ENCODE measurements at places on chromosomes 7 and 10.

DNA sequence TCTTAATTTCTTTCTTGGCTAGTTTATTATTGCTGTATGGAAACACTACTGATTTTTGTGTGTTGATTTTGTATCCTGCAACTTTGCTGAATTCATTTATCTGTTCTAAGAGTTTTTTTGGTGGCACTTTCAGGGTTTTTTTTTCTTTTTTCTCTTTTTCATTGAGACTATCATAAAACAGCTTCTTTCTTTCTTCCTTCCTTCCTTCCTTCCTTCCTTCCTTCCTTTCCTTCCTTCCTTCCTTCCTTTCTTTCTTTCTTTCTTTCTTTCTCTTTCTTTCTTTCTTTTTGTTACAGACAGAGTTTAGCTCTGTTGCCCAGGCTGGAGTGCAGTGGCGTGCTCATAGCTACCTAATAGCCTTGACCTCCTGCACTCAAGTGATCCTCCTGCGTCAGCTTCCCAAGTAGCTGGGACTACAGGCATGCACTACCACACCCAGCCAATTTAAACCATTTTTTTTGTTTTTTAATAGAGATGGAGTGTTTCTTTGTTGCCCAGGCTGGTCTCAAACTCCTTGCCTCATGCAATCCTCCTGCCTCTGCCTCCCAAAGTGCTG lies 72.3 kb downstream of the ZNF503 start:
- DNase-seq, result no peak

DNA sequence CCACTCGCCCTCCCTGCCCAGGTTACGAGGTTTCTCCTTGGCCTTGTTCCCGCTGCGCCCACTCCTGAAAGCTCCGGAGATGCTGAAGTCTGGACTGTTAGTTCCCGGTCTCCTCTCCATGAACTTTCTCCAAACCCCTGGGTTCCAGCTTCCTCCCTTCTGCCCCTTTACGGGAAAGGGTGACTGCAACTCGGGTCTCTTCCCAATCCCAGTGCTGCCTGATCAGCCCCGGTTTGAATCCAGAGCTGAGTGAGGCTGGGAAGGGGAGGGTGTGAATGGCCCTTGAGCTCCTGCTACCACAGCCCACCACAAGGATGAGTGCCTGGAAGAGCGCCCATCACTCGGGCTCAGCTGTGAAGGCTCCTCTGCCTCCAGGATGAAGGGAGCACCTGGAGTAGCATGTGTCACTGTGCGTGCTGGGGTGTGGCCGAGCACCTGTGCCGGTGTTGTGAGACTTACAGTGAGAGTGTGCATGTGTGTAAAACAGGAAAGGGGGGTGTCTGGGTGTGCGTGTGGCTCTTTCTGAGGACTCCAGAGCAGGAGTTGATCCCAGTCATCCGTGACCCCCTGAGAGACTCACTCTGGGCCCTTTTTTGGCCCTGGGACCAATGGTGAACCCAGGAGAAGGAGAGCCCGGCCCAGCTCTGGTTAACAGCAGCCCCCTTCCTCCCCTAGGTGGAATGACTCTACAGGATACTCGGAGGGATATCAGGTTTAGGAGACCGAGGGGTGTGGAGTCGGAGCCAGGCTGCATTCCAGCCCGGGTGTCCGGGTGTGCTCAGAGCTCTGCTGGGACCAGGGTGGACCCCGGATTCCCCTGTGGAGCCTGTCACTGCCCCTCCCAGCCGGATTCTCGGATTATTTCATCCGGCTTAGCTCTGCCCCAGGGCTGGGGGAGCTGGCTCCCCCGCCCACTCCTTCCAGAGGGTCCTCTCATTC lies 1.1 kb upstream of the ZNF467 start:
- peak; percentile 53 for DNase-seq

DNA sequence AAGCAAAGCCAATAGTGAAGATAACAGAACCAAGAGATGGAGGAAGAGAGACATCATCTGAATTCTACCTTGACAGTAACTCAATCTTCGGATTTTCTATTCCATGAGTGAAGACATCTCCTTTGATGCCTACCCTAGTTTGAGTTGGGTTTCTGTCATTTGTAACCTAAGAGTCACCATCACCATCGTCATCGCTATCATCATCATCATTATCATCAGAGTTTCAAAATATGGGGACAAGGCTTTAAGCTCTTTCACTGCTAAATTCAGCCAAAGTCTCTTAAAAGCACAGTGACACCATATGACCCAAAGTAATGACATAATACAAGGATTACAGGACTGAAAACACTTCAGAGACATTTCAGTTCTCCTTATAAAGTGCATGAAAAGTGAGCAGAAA lies 57.2 kb downstream of the NEBL start:
- DNase-seq, result no peak

- no peak for DNase-seq
Measured at GRCh38 chr7:40800771-40801170, 666.0 kb downstream of the SUGCT start.

DNA sequence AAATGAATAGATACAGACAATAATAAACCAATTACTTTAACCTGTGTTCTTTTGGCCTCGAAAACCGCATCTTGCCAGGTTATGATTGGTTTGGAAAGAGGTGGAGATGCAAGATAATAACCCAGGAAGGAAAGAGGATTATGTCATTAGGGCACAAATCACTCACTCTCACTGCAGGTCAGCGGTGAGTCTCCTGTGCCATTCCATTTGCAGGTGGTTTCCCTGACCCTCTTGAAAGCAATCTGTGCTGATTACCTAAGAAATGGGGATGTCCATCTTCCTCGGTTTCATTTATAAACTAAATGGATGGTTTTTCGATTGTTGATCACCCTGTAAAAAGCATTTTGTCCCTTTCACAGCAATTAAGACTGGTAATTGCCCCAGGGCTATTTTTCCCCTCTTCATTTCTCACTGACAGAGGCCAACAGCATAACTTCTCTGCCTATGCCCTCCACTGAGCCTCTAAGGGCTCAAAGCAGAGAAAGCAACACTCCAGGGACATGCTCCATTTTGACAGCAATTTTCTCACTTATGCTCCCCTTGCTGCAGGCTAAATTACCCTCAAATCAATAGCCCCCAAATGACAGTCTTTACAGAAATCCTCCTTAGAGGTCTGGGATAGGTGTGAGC lies 257.5 kb downstream of the IPMK start:
- DNase-seq, result no peak

- DNase-seq, result peak; percentile 28
Measured at GRCh38 chr7:3461923-3462322, 160.9 kb downstream of the SDK1 start.

DNA sequence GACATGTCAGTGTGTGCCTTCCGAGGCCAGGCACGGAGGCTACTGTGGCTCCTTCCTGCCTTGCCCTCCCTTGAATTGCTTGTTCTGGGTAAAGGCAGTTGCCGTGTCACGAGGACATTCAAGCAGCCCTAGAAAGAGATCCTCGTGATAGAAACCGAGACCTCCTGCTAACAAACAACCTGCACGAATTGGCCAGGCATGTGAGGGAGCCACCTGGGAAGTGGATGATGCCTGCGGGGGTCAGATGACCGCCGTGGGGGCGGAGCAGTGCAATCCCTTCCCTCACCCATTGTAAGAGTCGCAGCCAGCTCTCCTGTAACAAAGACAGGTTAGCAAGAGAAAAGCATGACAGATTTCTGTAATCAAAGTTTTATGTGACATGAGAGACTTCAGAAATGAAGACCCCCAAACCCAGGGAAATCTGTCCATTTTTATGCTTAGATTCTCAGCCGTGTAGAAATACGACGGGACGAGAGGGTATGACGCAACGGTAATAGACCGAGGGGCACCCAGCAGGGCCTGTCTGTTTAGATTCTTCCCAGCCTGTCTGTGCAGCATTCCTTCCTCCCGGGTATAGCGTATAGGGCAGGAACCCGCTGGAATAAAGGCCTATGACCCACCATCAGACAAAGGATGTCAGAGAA lies 241.7 kb downstream of the GATA3 start:
- no peak for DNase-seq

DNA sequence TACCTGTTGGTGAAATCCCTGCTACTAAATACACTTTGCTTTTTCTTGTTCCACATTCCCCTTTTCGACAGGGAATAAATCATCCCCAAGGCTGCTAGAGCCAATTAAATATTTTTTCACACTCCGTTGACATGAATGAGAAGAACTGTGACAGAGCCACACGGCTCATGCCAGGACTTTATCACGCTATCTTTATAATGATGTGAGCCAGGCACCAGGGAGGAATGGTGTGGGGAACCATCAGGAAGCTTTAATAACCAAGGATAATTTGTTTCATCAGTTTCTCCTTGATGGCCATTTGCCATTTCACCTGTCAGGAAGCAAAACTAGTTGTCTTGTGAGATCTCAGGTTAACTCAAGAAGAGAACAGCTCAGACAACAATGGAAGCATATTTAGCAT lies 193.0 kb upstream of the C7orf33 start:
- no peak for DNase-seq

GRCh38 chr10:18340496-18341051 lies 200.3 kb downstream of the CACNB2 start:
- DNase-seq, result no peak

DNA sequence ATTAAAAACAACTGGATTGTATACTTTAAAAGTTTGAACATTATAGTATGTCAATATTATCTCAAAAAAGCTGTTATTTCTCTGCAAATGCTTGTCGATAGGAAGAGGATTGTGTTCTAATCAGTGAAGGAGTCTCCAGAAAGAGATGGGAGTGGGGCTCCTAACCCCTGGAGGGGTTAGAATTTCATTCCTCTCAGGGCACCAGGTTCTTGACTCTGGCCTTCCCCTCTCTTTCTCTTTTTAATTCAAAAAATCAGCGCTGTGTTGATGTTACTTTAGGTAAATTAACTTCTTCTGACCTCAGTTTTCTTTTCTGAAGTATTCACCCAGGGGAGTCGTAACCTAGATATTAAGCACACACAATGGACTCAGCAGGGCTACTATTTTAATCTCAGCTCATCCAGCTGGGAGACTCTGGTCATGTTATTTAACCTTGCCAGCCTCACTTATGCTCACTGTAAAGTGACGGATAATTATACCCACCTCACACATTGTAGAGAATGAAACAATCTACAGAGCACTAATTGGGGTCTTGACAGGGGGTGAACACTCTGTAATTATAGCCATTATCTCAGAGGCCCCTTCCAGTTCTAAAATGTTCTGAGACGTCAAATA lies 59.4 kb downstream of the GCC1 start:
- no peak for DNase-seq

DNA sequence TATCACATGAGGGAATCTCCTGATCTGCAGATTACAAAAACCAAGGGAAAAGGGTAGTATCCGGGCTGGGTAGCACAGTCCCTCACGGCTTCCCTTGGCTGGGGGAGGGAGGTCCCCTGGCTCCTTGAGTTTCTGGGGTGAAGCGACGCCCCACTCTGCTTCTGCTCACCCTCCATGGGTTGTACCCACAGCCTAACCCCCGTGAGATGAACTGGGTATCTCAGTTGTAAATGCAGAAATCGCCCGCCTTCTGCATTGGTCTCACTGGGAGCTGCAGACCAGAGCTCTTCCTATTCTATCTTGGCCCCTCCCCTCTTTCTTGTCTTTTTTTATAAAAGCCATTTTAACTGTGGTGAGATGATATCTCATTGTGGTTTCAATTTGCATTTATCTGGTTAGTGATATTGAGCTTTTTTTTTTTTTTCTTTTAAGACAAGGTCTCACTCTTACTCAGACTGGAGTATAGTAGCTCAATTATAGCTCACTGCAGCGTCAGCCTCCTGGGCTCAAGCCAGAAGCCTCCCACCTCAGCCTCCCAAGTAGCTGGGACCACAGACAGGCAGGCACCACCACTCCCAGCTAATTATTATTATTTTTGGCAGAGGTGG lies 87.8 kb downstream of the ABCC2 start:
- no peak for DNase-seq

DNA sequence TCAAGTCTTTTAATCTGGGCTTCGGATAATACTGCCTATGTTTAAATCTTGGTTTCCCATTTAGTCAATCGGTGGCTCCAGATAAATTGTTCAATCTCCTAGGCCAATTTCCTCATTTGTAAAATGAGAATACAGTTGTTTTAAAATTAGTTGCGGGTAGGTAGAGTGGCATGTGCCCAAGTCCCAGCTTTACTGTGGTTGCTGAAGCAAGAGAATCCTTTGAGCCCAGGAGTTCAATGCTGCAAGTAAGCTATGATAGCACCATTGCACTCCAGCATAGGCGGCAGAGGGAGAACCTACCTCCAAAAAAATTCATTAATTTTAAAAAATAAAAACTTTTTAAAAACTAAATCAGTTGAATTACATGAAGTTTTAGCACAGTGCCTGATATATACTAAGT lies 7.3 kb downstream of the RNF216 start:
- no peak for DNase-seq

DNA sequence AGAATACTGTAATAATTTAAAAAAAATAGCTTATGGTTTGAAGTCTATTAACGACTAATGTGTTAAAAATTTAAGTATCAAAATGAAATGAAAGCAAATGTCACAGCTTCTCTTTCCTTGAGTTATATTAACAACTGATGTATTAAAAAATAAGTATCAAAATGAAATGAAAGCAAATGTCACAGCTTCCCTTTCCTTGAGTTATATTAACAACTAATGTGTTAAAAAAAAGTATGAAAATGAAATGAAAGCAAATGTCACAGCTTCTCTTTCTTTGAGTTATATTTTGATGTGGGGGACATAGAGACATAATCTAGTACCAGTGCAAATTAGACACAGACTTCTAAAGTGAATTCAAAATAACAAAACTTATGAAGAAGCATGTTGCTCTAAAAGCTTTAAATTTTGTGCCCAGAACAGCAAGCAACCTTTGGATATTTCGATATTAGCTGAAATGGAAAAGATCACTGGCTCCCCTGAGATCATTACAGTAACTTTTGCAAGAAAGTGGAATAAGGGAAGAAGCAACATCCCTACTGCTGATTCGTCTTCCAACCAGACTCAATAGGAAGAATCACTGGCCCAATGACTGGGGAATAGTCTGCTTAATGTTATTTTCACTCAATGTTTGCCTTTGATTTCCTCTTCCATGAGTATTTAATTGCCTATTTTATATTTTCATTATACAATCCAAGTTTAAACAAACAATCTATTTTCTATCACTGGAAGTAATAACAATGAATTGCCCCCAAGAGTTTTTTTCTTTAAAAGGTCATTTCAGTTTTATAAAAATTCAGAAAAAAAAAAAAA lies 8.0 kb downstream of the SKAP2 start:
- DNase-seq, result no peak

DNA sequence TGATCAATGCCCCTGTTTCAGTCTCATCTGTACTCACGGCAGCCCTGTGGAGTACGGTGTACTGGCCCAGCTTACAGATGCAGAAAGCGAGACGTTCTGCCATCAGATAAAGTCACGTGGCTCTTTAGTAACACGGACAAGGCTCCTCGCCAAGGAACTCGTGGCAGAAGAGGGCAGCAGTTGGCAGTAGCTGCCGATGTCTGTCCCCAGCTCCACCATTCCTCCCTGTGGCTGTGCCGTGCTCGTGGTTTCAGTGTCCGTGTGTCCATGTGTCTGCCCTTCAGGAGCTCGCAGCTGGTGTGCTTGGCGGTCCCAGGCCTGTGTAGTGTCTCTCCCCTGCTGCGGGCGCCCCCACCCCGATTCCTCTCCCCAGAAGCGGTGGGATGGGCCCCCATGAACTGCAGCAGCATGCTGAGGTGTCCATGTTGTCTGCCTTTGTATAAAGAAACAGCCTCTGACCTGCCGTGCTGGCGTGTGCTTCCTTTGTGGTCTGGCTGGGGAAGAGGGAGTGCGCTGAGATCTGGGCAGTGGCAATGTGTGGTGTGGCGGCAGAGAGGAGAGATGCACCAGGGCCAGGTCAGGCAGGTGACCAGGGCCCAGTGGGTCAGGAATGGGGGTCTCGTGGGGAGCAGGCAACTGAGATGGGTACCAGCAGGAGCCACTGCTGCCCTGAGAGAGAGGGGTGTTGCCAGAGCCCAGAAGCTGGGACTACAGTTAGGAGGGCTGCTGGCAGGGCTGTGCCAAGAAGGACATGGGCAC lies 9.8 kb downstream of the RHBDD2 start:
- DNase-seq, result no peak
